MCF 10A (cell line): ENCODE measurements at places on chromosomes 3 and 15.

DNA sequence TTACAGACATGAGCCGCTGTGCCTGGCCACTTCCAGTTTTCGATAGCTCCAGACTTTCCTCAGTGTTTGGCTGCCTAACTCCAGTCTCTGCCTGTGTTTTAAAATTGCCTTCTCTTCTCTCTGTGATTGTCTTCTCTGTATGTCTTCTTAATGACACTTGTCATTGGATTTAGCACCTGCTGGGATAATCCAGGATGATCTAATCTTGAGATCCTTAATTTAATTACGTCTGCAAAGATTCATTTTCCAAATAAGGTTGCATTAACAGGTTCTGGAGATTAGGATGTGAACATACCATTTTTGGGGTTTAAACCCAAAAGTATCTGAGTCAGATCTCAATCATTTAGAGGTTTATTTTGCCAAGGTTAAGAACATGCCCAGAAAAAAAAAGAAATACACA, 222.2 kb upstream of the PDZRN3 start:
- DNase-seq = no peak

DNA sequence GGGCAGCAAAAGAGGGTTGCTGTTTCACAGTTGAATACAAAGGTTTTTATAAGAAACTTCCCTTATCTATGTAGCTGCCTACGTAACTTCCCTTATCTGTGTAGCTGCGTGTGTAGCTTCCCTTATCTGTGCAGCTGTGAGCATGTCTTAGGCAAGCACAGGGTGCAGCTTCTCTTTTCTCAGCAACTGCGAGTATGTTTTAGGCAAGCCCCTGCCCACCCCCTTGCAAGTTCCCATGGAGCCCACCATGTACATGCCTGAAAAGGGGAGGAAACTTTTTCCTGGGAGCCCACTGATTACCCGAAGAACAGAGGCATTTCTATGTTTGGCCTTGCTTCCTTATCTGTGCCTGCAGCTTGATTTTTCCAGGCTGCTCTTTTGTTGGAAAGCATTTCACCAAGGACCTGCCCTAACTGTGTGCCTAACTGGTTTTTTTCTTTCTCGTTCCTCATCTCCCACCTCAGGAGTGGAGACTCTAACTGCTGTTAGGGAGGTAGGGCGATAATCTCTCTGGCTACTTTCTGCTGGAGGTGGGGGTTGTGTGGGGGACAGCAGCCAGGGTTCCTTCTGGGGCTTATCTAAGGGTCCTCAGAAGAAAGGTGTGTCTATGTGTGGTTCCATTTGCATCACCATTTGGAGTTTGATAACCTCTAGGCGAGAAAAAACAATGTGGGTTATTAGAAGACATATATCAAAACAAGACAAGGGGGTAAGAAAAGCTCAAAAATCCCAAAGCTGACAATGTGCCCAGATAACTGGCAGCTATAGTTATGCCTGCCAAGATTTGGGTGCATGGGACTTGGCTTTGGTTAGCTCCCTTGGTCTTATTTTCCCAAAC, 26.0 kb downstream of the SORD start:
- no peak for DNase-seq

- no peak for DNase-seq
Observed at GRCh38 chr15:31905054-31905453, 125.3 kb upstream of the CHRNA7 start.

GRCh38 chr15:40957041-40957555, 3.8 kb downstream of the CHAC1 start:
- no peak for DNase-seq

DNA sequence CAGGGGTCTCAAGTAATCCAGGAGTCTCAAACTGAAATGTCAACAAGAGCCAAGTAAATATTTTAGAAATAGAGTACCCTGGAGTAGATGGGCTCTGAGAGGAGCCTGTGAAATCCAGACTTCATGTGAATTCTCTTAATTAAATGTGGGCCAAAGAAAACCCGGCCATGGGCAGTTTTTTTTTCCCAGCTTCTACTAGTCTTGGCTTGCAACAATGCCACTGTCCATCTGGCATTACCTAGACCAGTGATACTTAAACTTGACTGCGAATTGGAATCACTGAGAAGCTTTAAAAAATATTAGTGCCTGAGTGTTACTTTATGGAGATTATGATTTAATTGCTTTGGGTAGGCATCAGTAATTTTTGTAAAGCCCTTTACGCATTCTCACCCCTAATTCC, 66.4 kb upstream of the GOLGA6B start:
- DNase-seq = no peak

DNA sequence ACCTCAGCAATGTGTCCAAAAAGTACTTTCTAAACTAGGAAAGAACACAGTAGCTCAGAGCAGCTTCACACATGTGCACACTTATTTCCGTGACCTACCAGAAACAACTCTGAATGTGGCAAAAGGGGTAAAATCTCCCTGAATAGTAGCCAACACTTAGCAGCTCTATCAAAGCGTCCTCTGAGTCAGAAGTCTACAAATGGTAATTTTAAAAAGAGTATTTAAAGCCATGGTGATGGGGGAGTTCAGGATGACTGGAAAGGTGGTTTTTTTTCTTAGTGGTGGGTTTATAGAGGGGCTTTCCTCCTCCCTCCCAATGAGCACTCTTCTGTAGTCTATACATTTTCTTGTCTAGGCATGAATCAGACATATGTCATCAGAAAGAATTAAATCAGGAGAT, 223.8 kb upstream of the PRICKLE2 start:
- DNase-seq = no peak

- DNase-seq = no peak
Observed at GRCh38 chr15:88479169-88479568, 11.7 kb downstream of the MRPS11 start.

GRCh38 chr3:112632596-112632995, 8.3 kb downstream of the CCDC80 start:
- DNase-seq = no peak

GRCh38 chr3:127732879-127733350, 60.2 kb downstream of the ABTB1 start:
- no peak for DNase-seq

- DNase-seq = peak; percentile 83
Observed at GRCh38 chr3:42490243-42490642, 12.2 kb upstream of the VIPR1 start.

GRCh38 chr3:59839283-59839682, 789.5 kb upstream of the CFAP20DC start:
- DNase-seq = peak; percentile 49

DNA sequence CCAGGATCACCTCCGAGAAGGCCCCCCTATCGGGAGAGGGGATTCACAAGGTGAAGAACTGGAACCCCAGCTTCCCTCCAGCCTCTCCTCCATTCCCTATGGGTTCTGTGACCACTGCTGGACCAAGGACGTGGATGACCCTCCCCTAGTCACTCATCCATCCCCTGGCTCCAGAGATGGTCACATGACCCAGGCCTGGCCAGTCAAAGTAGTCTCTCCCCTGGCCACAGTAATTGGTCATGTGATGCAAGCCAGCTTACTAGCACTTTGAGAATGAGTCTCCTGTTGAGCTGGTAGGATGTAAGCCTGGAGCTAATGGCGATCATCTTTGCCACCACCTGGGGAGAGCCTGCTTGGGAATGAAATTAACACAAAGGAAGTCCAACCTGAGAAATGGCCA, 3.9 kb downstream of the CAMK1 start:
- DNase-seq = no peak

- no peak for DNase-seq
Observed at GRCh38 chr3:169542331-169542751, 121.2 kb downstream of the MECOM start.

DNA sequence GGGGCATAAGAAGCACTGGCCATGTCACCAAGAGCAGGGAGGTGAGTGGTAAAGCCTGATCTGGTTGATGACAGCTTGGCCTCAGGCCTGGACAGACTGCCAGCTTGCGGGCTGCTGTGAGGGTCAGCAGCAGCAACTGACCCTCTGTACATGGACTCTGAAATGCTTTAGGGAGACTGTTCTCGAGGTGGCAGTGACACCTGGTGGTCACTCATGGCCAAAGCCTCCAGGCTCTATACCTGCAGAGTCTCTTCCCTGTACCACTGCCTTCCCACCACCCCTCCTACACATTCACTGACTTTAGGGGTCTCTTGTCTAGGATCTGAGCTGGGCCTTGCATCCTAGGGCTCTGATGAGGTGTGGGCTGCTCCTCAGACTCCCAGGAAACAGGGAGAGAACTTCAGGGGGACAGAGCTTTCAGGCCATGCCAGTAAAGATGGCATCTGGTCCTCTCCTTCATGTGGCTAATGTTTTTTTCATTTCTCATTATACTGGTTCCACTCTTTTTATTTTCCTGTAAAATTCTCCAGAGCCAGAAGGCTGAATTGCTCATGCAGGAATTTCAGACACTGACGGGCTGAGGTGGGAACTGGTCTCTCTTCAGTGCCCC, 17.2 kb upstream of the TIMP4 start:
- peak; percentile 72 for DNase-seq

DNA sequence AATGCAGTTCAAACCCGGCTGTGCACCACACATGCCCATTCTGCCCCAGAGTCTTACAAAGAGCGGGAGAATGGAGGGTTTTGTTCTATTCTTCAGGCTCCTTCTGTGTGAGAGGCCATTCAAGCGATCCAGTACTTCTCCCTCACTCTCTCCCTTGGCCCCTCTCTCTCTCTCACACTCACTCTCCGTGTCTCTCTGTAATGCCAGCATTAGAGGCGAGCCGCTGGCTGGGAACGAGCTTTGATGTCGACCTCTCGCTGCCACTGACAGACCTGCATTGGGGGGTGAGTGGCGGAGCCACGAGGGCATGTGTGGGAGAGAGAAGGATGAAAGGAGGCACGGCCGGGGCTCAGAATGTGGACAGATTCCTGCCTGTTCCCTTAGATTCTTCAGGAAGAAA, 231.7 kb upstream of the ARRDC4 start:
- no peak for DNase-seq

GRCh38 chr15:99669250-99669649, 64.0 kb downstream of the LYSMD4 start:
- DNase-seq = no peak

- DNase-seq = peak; percentile 66
Observed at GRCh38 chr15:52228921-52229320, 37.7 kb upstream of the GNB5 start.

GRCh38 chr15:38058596-38059075, 124.2 kb downstream of the TMCO5A start:
- peak; percentile 6 for DNase-seq

GRCh38 chr15:39896846-39897245, 23.2 kb downstream of the GPR176 start:
- DNase-seq = no peak

DNA sequence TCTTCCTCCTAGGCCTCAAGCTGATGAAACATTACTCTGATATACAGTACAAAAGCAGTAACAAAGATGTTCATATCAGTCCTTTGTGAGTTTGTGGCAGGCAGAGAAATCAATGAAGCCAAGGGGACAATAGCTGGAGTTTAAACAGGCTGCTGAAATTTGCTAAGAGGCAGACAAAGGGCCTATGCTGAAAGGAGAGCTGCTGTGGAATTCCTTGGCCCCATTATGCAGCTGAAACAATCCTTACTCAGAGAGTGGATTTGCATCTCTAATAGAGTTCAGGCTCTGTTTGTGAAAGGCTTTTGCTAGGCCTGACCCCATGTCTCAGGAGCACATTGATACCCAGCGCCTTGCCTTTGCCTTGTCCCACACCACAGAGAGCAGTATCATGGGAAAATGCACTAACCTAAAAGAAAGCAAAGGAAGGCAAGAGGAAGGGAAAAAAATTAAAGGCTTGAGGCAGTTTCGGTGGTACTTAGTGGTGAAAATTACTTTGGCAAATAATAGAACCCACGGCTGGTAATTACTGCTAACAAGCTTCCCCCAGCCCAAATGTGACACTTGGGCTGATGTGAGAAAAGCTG, 195.0 kb upstream of the EPHA3 start:
- no peak for DNase-seq

DNA sequence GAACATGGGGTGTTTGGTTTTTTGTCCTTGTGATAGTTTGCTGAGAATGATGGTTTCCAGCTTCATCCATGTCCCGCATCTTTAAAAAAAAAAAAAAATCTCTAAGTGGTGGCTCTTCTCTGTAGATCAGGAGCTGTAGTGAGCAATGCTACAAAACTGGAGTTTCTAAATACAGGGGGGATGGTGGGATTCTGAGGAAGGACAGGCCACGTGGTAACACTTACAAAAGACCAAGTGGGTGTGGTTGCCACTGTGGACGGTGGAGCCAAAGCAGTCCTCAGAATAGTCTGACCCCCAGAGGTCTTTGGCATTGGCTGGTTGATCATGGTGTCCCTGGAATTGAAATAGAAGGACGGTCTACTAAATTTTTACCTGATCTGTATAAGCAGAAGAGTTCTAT, 7.7 kb downstream of the CCRL2 start:
- DNase-seq = no peak

DNA sequence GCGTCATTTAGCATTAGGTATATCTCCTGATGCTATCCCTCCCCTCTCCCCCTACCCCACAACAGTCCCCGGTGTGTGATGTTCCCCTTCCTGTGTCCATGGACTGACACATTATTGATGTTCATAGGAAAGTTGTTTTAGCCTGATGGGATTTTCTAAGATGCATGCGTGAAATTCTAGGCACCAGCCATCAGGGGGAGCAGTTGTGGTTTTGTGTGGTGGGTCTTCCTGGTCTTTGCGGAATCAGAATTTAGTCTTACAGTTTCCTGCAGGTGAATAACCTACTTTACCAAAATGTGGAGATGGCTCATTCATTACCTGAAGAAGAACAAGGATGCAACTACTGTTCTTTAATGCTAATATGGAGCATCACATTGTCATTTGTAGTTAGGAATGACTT, 455.0 kb upstream of the THBS1 start:
- peak; percentile 78 for DNase-seq

DNA sequence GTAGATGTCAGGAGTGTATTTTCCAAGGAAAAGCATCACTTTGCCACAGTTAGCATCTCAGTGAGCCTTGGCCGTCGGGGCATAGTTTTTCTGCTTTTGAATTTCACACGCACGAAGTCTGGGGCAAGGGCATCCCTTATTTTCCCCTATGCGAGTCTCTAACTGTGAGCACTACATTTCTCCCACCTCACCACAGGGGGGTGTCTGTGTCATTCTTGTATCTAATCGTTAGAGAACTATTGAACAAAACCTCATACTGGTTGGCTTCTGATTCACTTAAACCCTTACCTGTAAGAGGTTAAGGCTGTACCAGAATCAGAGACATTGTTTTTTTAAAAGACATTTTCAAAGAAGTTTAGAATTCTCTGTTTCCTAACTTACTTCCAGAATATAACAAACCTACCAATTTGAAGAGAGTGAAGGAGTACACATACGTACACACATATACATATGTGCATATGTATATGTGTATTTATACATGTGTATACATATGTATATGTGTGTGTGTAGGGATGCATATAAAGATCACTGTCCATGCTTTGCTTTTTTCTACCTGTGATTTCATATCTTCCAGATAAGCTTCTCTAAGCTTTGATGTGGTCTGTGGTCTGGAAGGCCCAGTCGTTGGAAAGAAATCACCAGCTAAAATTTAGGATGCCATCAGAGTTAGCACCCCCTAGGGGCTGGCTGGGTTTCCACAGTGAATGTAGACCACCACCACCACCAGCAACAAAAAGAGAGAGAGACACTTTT, 49.4 kb downstream of the MYZAP start:
- peak; percentile 51 for DNase-seq
